ENCODE measurements at places on chromosomes 4 and X. TPM values are rescaled to one million over a fixed set of nuclear protein-coding genes. Genes with fewer than 3 reads are reported as not detected.

Gene SMS
- total RNA-seq = 177 TPM

Gene MAGEC2
- total RNA-seq = not detected

Gene HSFX4
- total RNA-seq = not detected

Gene BGN
- total RNA-seq = not detected

Gene ADGRG4
- total RNA-seq = not detected

Gene BEX5
- not detected for total RNA-seq

Gene CLIC2
- total RNA-seq = 1.4 TPM

Gene ABCG2
- 310 TPM for total RNA-seq

Gene FRMPD3
- total RNA-seq = not detected

Gene STPG2
- total RNA-seq = 0.12 TPM

Gene FGD1
- 31.5 TPM for total RNA-seq

Gene CYTL1
- total RNA-seq = not detected

Gene FAM236C
- total RNA-seq = not detected

Gene MAGEA2
- not detected for total RNA-seq

Gene TMSB15C
- total RNA-seq = not detected

Gene SSX2
- total RNA-seq = not detected

Gene INTU
- total RNA-seq = 10.8 TPM

Gene RHOXF1
- not detected for total RNA-seq

Gene MAGIX
- total RNA-seq = 2.7 TPM

Gene CXorf49
- total RNA-seq = not detected

Gene SPP1
- total RNA-seq = 568 TPM

Gene TRPC5OS
- total RNA-seq = not detected

Gene IQCM
- not detected for total RNA-seq

Gene CXorf65
- not detected for total RNA-seq

Gene CLNK
- not detected for total RNA-seq

Gene HTR2C
- not detected for total RNA-seq

Gene TMEM47
- not detected for total RNA-seq

Gene ANKRD50
- 6.0 TPM for total RNA-seq

Gene EXOC1L
- not detected for total RNA-seq

Gene RS1
- not detected for total RNA-seq

Gene SLC9B1
- total RNA-seq = not detected

Gene ADAM29
- total RNA-seq = not detected

Gene STBD1
- 0.25 TPM for total RNA-seq

Gene SPATA18
- 0.37 TPM for total RNA-seq

Gene BBS12
- total RNA-seq = 3.3 TPM

Gene HPGD
- total RNA-seq = not detected

Gene FGFR3
- 38.4 TPM for total RNA-seq

Gene GDPD2
- 0.54 TPM for total RNA-seq

Gene ITGB1BP2
- total RNA-seq = 0.31 TPM
